ENCODE measurements at places on chromosomes 16 and 17.

GRCh38 chr17:79775632-79776031, 2.3 kb upstream of the CBX2 start:
- DNase-seq, result no peak

GRCh38 chr16:47858333-47858982, 297.3 kb downstream of the ABCC12 start:
- DNase-seq, result no peak

- no peak for DNase-seq
Observed at GRCh38 chr17:73096211-73096610, 3.7 kb upstream of the SLC39A11 start.

DNA sequence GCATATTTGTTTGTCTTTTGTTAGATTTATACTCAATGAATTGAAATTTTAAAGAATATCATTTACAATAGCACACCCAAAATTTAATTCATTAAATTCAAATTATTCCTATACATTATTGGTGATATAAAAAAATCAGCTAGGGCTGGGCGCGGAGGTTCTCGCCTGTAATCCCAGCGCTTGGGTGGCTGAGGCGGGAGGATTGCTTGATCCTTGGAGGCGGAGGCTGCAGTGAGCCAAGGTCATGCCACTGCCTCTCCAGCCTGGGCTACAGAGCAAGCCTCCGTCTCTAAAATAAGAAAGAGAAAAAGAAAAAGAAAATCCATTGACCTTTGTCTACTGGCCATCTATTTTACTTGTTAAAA, 4.5 kb upstream of the PRDM7 start:
- DNase-seq, result no peak

DNA sequence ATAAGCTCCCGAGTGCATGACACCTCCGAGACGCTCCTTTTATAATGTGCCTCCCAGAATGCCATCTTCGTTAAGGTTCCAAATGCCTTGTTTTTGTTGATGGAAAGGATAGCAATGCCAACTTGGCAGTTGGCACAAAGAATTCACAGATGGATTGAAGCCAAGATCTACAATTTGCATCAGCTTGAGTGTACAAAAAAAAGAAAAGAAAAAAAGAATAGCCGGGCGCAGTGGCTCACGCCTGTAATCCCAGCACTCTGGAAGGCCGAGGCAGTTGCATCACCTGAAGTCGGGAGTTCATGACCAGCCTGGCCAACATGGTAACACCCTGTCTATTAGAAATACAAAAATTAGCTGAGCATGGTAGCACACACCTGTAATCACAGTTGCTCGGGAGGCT, 7.6 kb downstream of the TBC1D16 start:
- no peak for DNase-seq

- no peak for DNase-seq
Observed at GRCh38 chr16:71916397-71916920, 21.1 kb downstream of the IST1 start.

GRCh38 chr17:77225265-77225664, 84.5 kb downstream of the SEC14L1 start:
- DNase-seq, result no peak

DNA sequence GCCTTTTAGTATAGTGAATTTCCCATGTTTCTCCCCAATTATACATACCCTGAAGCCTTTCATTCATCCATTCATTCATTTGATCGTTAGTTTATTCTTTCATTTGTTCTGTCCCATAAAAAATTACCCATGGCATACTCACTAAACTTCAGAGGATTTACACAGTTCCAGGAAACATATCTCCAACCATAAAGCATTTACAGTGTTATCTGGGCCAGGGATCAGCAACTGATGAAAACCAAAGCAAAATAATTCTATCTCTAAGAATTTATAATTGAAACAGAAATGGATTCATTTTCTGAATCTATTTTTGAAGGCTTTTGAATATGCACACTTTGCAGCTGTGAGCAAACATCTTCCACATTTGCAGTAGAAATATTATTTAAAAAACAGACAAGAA, 547.7 kb downstream of the KCNJ2 start:
- no peak for DNase-seq

- DNase-seq, result no peak
Observed at GRCh38 chr16:84710686-84711085, 10.9 kb downstream of the USP10 start.

- no peak for DNase-seq
Observed at GRCh38 chr16:84144209-84144858, 643 bp downstream of the HSDL1 start.

GRCh38 chr16:21704733-21705132, 41.0 kb downstream of the OTOA start:
- no peak for DNase-seq

DNA sequence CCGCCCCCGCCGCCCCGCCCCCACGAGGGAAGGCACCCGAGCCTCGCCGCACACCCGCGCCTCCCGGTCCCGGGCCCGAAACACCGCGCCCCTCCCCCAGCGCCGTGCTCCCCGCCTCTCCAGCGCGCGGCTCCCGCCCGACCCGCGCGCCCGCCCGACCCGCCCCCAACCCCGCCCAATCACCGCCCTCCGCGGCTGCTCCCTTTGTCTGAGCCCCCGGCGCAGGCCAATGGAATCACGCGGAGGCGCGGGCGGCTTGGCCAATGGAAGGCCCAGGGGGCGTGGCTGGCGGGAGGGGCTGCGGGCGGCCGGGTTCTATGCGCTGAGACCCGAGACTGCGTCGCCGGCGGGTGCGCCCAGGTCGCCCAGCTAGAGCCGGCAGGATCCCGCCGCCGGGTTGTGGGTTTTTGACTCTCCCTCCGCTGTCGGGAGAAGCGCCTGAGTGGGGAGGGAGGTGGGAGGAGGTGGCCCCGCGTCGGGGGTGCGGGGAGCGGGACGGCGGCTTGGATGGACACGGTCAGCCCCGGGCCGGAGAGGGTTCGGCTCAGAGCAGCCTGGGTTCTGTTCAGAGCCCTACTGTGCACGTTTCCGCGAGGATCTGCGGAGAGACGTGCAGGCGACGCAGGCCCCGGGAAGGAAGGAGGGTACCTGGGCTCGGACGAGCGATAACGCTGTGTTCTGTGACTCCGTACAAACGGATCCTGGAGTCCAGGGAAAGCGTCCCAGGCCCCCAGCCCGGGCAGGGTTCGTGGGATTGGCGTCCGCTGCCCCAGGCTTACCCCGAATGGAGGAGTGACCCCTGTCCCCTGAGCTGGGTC, 49.0 kb upstream of the BAHCC1 start:
- DNase-seq, result peak; percentile 84

- DNase-seq, result no peak
Observed at GRCh38 chr16:83762141-83762991, 45.4 kb upstream of the HSBP1 start.

DNA sequence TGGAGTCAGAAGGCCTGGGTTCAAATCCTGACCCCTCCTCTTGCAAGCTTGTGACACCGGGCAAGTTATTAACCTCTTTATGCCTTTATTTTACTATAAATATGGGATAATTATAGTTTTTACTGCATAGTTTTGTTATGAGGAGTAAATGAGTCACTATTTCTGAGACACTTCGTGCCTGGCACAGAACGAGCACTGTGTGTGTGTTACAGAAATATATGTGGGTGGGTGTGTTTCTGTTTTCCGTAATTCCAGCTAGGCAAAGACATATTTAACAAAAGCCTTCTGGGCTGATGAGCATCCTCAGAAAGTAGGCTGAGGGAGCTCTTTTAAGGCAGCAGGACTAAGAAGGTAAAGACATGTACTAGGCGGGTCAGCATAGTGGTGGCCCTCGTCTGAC, 417.9 kb downstream of the MAF start:
- DNase-seq, result no peak

- DNase-seq, result no peak
Observed at GRCh38 chr17:19361326-19361725, 1.2 kb downstream of the B9D1 start.

DNA sequence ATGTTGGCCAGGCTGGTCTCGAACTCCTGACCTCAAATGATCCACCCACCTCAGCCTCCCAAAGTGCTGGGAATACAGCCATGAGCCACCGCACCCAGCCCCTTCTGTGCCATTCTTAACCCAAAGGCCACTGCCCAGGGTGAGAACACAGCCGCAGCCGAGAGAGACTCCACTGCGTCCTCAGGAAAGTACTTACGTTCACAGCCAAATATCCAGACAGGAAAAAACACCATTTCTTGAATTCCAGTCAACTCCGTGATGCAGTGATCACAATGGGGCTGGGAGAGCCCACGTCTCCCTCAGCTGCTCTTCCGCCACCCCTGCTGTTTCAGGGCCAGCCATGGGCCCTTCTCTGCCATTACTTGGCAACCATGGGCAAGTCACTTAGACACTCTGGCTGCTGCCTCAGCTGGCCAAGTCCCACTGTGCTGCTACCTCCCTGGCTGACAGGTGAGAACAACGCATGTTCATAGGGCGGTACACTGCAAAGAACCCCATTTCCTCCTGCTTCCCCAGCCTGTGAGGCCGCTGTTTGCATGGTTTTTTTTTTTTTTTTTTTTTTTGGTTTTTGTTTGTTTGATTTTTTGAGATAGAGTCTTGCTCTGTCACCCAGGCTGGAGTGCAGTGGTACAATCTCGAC, 4.3 kb downstream of the CDIP1 start:
- no peak for DNase-seq

GRCh38 chr17:20092973-20093626, 83.9 kb downstream of the SPECC1 start:
- no peak for DNase-seq

DNA sequence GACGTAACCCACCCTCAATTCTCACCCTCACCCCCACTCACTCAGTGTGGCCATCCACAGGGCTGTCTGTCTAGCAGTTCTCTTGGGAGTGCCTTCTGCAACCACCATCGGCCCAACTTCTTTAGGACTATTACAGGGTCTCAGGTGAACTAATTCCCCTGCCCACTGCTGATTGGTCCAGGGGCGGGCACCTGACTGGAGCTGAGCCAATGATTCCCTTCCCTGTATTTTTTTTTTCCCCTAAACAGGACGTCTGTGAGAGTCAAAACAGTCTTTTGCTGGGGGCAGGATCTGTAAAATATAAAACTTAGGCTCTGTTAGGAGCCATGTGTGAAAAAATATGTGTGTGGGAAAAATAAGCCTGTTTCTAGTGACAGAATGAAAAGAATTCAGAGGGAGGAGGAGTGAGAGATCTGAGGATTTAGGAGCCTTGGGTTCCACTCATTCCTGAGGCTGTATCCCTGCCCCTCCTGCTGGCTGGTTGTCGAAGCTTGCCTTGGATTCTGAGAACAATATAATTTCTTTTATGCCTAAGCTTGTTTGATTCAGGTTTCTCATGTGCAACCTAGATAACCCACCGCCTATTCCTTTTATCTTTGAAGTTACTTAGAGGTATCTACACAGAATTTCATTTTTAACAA, 115.0 kb downstream of the SPACA3 start:
- DNase-seq, result no peak

DNA sequence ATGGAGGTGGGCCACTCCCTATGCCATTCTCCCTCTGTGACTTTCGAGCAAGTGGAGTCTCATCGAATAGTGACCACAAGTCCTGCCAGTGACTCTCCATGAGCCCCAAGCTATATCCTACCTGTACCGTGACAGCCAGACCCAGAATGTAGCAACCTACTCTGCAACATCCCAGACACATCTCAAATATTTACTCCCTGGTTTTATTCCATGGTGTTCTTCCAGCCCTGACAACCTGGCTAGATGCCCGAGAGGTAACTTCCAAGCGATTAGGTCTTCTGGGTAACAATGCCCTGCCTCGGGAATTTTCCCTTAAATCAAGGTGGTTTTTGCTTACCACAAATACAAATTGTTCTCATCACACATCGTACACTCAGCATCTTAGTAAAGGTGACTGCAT, 211.7 kb downstream of the ZFHX3 start:
- DNase-seq, result no peak

GRCh38 chr16:15792563-15792971, 64.3 kb downstream of the MYH11 start:
- DNase-seq, result no peak

GRCh38 chr16:85515830-85516397, 97.2 kb upstream of the GSE1 start:
- DNase-seq, result no peak

GRCh38 chr16:21702276-21702675, 38.5 kb downstream of the OTOA start:
- DNase-seq, result no peak

DNA sequence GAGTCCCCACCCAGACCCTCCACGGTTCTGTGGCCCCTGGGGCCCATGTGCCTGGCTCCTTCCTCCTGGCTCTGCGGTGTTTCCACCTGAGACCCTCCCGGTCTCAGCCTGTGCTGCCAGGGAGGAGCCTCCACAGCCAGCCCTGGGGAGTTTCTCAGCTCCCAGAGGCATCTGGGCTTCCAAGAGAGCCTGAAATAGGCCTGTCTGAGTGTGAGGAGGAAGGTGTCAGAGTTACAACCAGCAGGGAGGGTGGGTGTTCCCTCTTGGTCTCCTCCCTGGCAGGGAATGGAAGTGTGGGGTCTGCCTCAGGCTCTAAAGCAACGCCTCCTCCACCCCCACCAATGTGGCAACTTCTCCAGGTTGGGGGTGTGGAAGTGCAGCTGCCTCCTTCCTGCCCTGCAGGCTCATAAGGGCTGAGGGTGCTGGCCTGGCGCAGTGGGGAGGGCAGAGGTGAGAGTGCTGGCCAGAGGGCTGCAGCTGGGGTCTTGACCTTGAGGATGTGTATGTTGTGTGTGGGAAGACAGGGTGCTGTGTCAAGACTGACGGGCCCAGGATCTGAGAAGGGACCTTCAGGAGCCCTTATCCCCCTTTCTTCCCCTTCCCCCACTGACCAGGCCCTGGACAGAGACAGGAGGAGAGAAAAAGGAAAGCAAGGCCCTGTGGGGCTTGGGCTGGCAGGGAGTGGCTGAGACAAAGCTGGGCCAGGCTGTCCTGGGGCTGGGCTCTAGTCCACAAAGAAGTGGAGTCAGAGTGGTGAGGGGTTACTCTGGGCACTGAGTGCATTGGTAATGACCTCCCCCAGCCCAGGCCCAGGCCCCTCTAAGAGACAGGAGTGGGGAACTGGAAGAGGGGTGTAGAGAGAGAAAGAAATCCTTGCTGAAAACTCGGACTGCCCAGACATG, 2.4 kb downstream of the CYGB start:
- DNase-seq, result no peak

- no peak for DNase-seq
Observed at GRCh38 chr17:50573866-50574611, 13.5 kb downstream of the CACNA1G start.

GRCh38 chr17:29617125-29617480, 5.6 kb downstream of the CORO6 start:
- DNase-seq, result no peak

- no peak for DNase-seq
Observed at GRCh38 chr16:59759296-59759695, 1025.2 kb upstream of the GOT2 start.

DNA sequence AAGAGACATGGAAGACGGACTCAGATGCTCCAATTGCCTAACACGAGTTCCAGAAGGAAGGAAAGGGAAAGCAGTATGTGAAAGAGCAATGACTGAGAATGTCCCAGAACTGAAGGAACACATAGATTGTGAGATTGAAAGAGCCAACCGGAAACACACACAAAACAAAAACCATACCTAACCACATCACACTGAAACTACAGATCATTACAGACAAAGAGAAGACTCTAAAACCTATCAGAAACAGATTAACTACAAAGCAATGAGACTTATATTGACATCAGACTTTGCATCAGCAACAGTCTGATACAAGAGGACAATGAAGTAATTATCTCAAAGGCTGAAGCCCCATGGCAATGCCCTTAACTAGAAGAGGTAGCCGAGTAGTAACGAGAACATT, 45.6 kb upstream of the CLEC18B start:
- no peak for DNase-seq
